Prostate gland (tissue), 2 donors: ENCODE measurements at places on chromosomes 7 and 10.

DNA sequence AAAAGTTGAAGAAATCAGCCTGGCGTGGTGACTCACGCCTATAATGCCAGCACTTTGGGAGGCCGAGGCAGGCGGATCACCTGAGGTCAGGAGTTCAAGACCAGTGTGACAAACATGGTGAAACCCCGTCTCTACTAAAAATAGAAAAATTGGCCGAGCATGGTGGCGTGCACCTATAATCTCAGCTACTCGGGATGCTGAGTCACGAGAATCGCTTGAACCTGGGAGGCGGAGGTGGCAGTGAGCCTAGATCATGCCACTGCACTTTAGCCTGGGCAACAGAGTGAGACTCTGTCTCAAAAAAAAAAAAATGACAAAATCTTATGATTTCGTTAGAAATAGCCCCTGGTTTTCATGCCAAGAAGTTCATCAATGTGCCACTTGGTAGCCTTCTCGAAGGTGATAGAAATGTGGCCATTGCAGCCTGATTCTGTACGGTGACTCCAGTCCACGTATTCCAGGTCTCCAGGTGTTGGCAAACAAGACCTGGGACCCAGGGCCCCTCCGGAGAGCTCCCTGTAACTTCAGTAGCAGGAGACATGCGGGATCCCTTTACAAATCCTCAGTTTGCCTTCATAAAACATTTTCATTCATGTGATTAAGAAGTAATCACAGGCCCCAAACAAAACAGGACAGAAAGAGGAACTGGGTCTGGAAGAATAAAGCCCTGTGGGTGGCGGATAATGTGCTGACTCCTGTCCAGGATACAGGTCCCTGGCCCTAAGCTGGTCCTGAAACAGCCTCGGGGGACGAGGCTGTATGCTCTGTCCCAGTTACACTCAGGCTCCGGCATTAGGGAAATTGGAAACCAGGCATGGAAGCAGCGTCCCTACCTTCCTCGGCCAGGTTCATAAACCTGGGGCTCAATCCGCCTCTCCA, 207.3 kb upstream of the SH2B2 start:
- DNase-seq = no peak

DNA sequence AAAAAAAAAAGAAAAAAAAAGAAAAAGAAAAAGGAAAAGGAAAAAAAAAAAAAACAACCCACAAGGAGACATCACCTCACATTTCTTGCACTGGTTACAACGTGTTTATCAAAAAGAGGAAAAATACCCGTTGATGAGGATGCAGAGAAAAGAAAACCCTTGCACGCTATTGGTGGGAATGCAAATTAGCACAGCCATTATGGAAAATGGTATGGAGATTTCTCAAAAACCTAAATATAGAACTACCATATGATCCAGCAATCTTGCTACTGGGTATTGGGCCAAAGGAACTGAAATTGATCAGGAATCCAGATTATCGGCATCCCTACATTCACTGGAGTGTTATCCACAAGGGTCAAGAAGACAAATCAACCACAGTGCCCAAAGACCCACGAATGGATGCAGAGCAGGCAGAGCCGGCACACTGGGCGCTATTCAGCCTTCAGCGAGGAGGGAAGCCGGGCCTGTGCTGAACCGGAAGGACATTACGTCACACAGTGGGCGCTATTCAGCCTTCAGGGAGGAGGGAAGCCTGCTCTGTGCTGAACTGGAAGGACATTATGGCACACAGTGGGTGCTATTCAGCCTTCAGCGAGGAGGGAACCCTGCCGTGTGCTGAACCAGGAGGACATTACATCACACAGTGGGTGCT, 258.7 kb downstream of the ZMYND11 start:
- no peak for DNase-seq

DNA sequence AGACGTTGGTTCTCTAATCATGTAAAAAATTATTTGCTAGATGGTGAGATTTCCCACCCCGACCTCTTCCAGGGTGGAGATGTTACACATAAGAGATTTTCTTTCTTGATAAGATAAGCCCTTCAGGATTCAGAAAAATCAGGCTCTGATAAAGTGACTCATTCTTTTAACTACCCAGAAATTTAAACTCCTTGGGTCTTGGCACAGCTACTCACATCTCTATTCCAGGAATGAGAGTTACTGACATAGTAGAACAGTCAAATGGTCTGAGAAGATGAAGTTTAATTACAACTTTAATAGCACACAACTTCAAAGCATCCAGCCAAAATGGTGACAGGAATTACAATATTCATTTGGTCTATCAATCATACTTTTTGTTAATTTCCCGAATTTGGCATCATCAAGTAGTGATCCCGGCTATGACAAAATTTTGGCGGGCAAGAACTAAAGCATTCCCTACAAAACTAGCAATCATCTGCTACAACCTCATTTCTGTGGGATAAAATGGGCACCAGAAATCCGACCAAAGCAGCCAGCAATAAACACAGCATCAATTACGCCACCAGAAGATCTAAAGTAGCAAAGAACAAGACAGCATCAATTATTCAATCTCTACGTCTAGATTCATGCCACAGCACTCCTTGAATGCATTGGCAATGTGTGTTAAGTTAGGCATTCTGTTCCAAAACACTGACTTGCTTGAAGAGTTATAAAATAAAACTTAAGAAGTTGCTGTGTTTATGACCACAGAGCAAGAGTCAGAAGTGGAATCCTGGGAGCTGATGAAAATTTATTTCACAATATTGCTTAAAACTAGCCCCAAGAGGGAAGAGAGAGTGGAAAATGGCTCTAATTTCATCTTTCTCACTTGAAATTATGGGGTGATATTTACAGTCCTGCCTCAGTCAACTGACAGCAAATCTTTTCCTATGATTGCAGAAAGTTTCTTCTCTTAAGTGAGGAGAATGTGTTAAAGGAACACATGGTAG, 565.7 kb upstream of the ANKRD30A start:
- DNase-seq = no peak

- no peak for DNase-seq
These were observed 162.4 kb downstream of the ARID5B start for GRCh38 chr10:62063795-62064472.
